ENCODE measurements at places on chromosomes 1 and 21. TPM values are rescaled to one million over a fixed set of nuclear protein-coding genes. Genes with fewer than 3 reads are reported as not detected.

RIMKLA gene
- 16.6 TPM for total RNA-seq

ABCA4 gene
- total RNA-seq = 0.55 TPM

- no peak for DNase-seq
- no peak overlapping the region for H3K27ac ChIP-seq
- H3K27me3 ChIP-seq = no peaks in the 10 kb centered on the region
- peaks cover 3% of the 10 kb centered on the region for H3K36me3 ChIP-seq
These were observed 25.3 kb downstream of the CNIH4 start for GRCh38 chr1:224381880-224382548.

- H3K4me3 ChIP-seq = no peak overlapping the region
- no peak overlapping the region for H3K27ac ChIP-seq
- no peaks in the 10 kb centered on the region for H3K27me3 ChIP-seq
- no peaks in the 10 kb centered on the region for H3K4me1 ChIP-seq
- H3K36me3 ChIP-seq = no peaks in the 10 kb centered on the region
- peak; percentile 56 for DNase-seq
These were observed 37.3 kb downstream of the CHAF1B start for GRCh38 chr21:36422279-36423098.

DNA sequence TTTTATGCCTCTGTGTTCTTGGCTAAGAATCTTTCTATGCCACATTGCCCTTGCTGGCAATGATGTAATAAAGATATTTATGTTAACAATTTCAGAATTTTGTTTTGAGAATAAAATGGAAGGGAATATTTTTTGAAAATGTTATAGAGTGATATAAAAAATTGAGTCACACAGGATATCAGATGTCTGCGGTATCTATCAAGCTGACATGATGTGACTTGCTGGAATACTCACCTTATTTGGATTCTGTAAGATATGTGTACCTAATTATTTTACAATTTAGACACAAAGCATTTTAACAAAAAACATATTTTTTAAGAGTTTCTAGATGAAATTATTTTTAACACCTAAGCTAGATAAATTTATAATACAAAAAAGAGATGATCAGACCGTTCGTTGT is 660.0 kb upstream of the B3GALT2 start:
- DNase-seq = no peak
- no peaks in the 10 kb centered on the region for H3K36me3 ChIP-seq
- no peak overlapping the region for H3K4me3 ChIP-seq
- no peaks in the 10 kb centered on the region for H3K27me3 ChIP-seq
- H3K27ac ChIP-seq = no peak overlapping the region
